ENCODE measurements at places on chromosomes 1 and 21. TPM values are rescaled to one million over a fixed set of nuclear protein-coding genes. Genes with fewer than 3 reads are reported as not detected.

Gene KAZN
- 11.6 TPM for total RNA-seq

Gene EPHA2
- 18.1 TPM for total RNA-seq

Gene MINDY1
- 39.6 TPM for total RNA-seq

Gene AMIGO1
- 0.37 TPM for total RNA-seq

Gene TMEM82
- not detected for total RNA-seq

Gene TFAP2E
- not detected for total RNA-seq

Gene ZNF695
- 1.9 TPM for total RNA-seq

Gene PWP2
- total RNA-seq, result 22.6 TPM

Gene PBX1
- 7.0 TPM for total RNA-seq

Gene OR10J1
- total RNA-seq, result not detected

Gene OPTC
- not detected for total RNA-seq

Gene GNG4
- not detected for total RNA-seq

Gene EVI5
- total RNA-seq, result 16.9 TPM

Gene CD84
- total RNA-seq, result not detected

Gene HSD3B1
- not detected for total RNA-seq

Gene CDC42BPA
- 54.3 TPM for total RNA-seq

Gene OR2T33
- not detected for total RNA-seq

Gene C1orf141
- total RNA-seq, result not detected

Gene OR2T11
- not detected for total RNA-seq

Gene CELA2A
- not detected for total RNA-seq

Gene RGS13
- total RNA-seq, result 0.62 TPM

Gene PRRX1
- total RNA-seq, result 51.2 TPM

Gene SPRR2A
- total RNA-seq, result not detected

Gene TMEM269
- total RNA-seq, result 0.03 TPM

Gene RGS16
- 12.1 TPM for total RNA-seq

Gene FCGR1A
- total RNA-seq, result not detected

Gene CASQ2
- 247 TPM for total RNA-seq

Gene CD58
- 24.4 TPM for total RNA-seq

Gene SLC22A15
- total RNA-seq, result 13.8 TPM

Gene EPHB2
- 4.2 TPM for total RNA-seq

Gene PPM1J
- total RNA-seq, result 2.4 TPM

Gene PROX1
- total RNA-seq, result 6.7 TPM

Gene CR1L
- not detected for total RNA-seq

Gene VWA5B1
- total RNA-seq, result not detected

Gene CRYAA
- not detected for total RNA-seq

Gene OLFM3
- not detected for total RNA-seq

Gene RCSD1
- total RNA-seq, result 121 TPM

Gene KRTAP12-4
- not detected for total RNA-seq

Gene PPP1R8
- 37.5 TPM for total RNA-seq

Gene BCAR3
- 46.6 TPM for total RNA-seq

Gene PCAT6
- total RNA-seq, result 0.99 TPM

Gene TRAF3IP3
- 0.05 TPM for total RNA-seq

Gene FRRS1
- 5.6 TPM for total RNA-seq

Gene SH3D21
- 1.7 TPM for total RNA-seq

Gene GBP3
- total RNA-seq, result 26.9 TPM

Gene CD52
- not detected for total RNA-seq

Gene LINGO4
- total RNA-seq, result not detected

Gene GPR89B
- total RNA-seq, result 34.8 TPM

Gene NKAIN1
- total RNA-seq, result 0.05 TPM

Gene LRRC7
- total RNA-seq, result 0.26 TPM

Gene HRNR
- total RNA-seq, result not detected

Gene MTARC1
- 0.31 TPM for total RNA-seq

Gene LCE2B
- not detected for total RNA-seq

Gene C1QTNF12
- not detected for total RNA-seq

Gene NGF
- 0.51 TPM for total RNA-seq
